ENCODE measurements at places on chromosomes 2 and 18. TPM values are rescaled to one million over a fixed set of nuclear protein-coding genes. Genes with fewer than 3 reads are reported as not detected.

The CASP10 gene
- 22.0 TPM for total RNA-seq

The GCG gene
- total RNA-seq, result not detected

The C2orf66 gene
- total RNA-seq, result not detected

The SKOR2 gene
- not detected for total RNA-seq

The NOSTRIN gene
- not detected for total RNA-seq

The MORN2 gene
- total RNA-seq, result 6.2 TPM

The FKBP1B gene
- total RNA-seq, result 0.35 TPM

The SLC38A11 gene
- not detected for total RNA-seq

The STARD6 gene
- total RNA-seq, result not detected

The PRSS56 gene
- not detected for total RNA-seq

The DSC2 gene
- total RNA-seq, result 0.02 TPM

The PSMA8 gene
- total RNA-seq, result 2.1 TPM

The LOXHD1 gene
- 0.05 TPM for total RNA-seq

The DPYSL5 gene
- 0.07 TPM for total RNA-seq

The PTRHD1 gene
- total RNA-seq, result 21.7 TPM

The FKBP7 gene
- 3.1 TPM for total RNA-seq

The UGT1A3 gene
- total RNA-seq, result not detected

The CROCC2 gene
- total RNA-seq, result not detected

The CD8B gene
- total RNA-seq, result 1.7 TPM

The ASIC4 gene
- not detected for total RNA-seq

The SCYGR2 gene
- total RNA-seq, result not detected

The ACP1 gene
- total RNA-seq, result 144 TPM

The NMUR1 gene
- total RNA-seq, result not detected
